ENCODE measurements at places on chromosomes 6 and 20.

- DNase-seq, result no peak
Measured at GRCh38 chr6:36729161-36729524, 31.5 kb downstream of the RAB44 start.

DNA sequence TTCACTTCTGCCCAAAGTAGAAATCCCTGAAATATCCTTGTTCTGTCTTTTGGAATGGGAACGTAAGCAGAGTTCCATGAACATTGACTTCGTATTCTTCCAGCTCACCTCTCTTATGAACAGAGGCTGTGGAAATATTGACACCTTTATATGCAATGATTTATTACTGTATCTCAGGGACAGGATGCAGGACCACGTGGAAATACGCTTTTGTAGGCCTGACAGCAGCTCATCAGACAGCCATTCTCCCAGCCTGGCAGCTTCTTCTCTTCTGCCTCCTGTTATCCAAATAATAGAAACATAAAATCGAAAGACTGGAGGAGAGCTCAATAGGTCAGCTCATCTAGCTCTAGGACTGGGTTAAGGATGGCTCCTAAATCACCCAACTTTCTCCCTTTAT is 106.2 kb upstream of the DTNBP1 start:
- no peak for DNase-seq

DNA sequence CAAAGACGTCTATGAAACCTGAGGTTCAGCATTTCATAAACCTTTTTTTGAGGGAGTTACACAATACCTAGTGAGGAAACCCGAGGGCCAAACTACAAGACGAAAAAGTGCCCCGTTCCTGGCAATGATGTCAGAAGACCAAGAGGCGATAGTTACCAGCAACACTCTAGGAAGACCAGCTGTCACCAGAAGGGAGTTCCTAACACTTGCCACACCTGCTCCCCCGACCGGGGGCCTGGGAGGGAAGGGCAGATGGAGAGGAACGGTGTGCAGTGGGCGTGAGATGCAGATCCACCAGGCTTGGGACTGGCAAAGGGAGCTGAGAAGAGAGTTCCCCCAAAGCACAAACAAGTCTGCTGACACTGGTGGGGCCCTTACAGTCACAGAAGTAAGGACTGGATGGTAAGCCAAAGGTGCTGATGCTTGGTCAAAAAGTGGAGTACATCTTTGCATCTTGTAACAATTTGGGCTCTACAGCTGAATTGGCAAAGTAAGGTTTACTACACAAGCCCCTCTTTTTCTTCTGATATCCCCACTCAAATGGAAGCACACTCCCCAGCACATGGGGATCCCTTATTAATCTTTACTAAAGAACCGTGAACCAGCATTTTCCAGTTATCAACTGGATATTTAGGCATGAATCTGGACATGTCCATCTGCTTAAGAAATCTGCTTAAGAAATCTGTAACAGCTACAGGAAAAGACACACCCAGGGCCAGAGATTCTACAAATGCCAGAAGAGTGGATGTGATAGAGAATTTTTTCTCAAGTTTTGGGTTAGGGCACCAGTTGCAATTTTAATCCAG is 38.5 kb downstream of the PANK2 start:
- no peak for DNase-seq

- no peak for DNase-seq
Measured at GRCh38 chr20:50872560-50873425, 58.4 kb downstream of the ADNP start.

DNA sequence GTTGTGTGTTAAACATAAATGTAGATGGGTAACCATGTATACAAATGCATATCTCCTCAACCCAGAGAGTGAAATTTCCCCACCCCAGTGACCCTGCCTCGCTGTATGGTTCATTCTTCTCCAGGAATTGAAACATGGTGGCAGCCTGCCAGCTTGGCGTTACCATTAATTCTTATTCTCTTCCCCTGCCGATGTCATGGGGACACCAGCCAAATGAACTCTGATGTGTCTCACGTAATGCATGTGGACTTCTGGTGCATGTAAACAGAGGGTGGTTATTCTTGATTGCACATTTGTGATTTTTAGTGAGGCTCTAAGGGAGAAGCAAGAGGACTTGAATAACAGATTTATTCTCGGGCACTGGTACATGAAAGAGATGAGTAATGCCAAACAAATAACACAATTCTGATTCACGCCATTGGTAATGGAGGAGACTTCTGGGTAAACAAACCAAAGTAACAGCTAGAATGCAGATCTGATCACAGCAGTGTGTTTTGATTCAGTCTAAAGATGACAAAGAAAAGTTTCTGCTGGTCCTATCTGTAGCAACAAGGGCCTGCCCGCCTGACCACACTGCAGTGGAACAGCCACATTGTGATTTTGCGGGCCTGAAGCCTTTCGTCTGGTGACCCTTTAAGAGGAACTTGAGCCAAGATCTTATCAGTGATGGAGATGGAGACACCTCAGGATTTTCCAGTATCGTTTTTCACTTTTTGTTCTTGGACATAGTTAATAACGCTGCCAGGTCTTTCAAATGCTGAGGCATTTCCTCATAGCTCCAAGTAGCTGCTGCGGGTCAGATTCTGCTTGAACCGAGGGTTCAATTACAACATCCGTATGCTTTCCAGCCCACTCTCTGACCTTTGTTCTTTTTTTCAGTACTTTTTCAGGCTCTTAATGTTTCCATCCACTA is 171.8 kb upstream of the AKAP12 start:
- DNase-seq, result no peak

GRCh38 chr20:19835533-19836222 is 77.6 kb downstream of the RIN2 start:
- no peak for DNase-seq

- DNase-seq, result no peak
Measured at GRCh38 chr6:48961781-48962415, 501.2 kb downstream of the MMUT start.

GRCh38 chr20:36646678-36647077 is 682 bp upstream of the SLA2 start:
- no peak for DNase-seq

- DNase-seq, result no peak
Measured at GRCh38 chr6:168737481-168737880, 296.5 kb downstream of the SMOC2 start.

DNA sequence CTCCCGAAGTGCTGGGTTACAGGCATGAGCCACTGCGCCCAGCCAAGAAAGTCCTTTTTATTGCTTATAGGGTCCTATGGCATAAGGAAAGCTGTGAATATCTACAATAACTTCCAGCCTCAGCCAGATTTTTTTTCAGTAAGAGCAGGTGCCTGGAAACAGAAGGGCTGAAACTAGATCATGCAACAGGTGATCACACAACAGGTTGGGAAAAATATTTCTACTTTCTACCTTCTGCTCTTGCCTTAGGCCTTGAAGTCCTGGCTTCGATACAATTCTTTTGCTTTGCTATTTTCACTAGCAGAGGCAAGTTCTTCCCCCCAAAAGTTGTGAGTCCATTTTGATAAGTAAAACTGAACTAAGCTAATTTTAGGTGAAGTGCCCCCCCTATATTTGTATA is 9.7 kb upstream of the FBXO30 start:
- no peak for DNase-seq

Measured in activated CD8-positive, alpha-beta memory T cell treated with anti-CD3 and anti-CD28 coated beads for 4 hours (primary cell).